ENCODE measurements at places on chromosomes 2 and 18.

- DNase-seq = no peak
Observed at GRCh38 chr2:66362701-66363100, 72.2 kb upstream of the MEIS1 start.

GRCh38 chr2:104866883-104867812, 13.2 kb downstream of the POU3F3 start:
- DNase-seq = no peak

GRCh38 chr2:151827564-151828142, 568 bp downstream of the ARL5A start:
- peak; percentile 20 for DNase-seq

GRCh38 chr18:11861583-11862288, 10.5 kb downstream of the CHMP1B start:
- DNase-seq = peak; percentile 55

DNA sequence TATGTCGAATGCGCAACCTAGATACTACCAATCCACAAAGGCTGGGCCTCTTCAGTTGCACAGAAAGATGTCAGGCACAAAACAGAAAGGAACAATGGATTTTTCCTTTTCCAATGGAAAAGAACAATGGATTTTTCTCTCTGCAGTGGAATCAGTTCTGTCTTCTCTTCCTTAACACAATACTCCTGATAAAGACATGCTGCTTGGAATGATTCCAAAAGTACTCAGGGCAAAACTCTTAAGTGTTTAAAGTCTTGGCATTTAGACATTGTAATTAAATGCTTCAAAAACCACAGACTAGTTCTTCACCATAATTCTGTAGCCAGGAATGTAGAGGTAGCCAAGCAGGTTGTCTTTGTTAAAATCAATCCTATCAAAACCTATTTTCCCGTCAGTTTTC, 46.7 kb upstream of the FLACC1 start:
- DNase-seq = peak; percentile 47
